ENCODE measurements at places on chromosomes 3 and 15.
A peak's percentile ranks its signal among the peaks of the same experiment; 100 is the strongest.

DNA sequence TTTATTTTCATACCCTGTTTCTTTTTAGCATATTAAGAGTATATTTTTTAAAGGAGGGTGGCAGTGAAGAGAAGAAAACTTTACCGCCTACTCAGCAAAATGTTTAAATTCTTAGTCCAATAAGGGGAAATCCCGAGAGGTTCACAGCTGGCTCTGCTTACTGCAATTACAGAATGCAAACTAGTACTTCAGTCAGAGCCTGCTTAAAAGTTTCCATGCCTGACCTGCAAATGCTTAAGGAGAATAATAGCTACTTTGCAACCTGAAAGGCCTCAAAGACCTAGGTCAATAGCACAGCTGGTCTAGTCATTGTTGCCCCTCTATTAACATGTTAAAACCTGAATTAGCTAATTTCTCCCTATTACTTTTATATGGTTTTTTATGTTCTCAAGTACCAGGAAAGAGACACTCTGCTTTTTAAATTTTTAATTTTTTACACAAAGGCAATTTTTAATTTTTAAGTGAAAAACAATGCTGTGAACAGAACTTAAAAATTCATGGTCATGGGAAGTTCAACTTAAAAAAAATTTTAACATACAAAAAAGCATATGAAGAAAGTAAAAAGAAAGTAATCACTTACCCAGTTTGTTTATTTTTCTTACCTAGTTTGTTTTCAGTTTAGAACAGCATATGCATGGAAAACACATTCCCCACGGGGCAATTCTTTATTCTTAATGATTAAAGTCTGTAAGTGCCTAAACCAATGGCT is 79.2 kb downstream of the P3H2 start:
- no peaks in the 10 kb centered on the region for H3K27me3 ChIP-seq
- no peaks in the 10 kb centered on the region for H3K36me3 ChIP-seq
- H3K4me1 ChIP-seq, result no peaks in the 10 kb centered on the region
- H3K27ac ChIP-seq, result no peak overlapping the region
- no peak overlapping the region for H3K4me3 ChIP-seq

GRCh38 chr3:170483485-170484262 is 65.0 kb downstream of the CLDN11 start:
- no peaks in the 10 kb centered on the region for H3K27me3 ChIP-seq
- no peaks in the 10 kb centered on the region for H3K4me1 ChIP-seq
- no peak overlapping the region for H3K27ac ChIP-seq
- H3K36me3 ChIP-seq, result no peaks in the 10 kb centered on the region

DNA sequence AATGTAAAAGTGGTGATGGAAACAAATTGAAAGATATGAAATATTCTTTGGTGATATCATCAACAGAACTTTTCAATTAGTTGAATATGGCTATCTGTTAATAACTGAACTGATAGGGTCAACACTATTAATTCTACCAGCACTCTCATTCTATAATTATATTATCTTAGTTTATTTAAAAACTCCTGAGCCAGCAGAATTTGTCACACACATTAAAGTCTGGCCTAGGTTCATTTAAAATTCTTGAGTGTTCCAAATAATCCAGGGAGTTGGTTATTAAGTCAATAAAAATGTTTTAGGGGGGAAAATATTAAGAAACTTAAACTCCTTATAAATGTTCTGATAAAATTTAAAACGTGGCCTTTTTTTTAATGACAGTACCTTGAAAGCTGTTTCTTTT is 189.6 kb upstream of the GRM7 start:
- no peaks in the 10 kb centered on the region for H3K36me3 ChIP-seq
- H3K27ac ChIP-seq, result no peak overlapping the region
- no peak for DNase-seq
- no peaks in the 10 kb centered on the region for H3K27me3 ChIP-seq
- H3K4me3 ChIP-seq, result no peak overlapping the region

GRCh38 chr3:73475717-73476116 is 149.0 kb downstream of the PDZRN3 start:
- no peak overlapping the region for H3K27ac ChIP-seq
- DNase-seq, result no peak
- H3K4me3 ChIP-seq, result no peak overlapping the region
- H3K27me3 ChIP-seq, result no peaks in the 10 kb centered on the region
- H3K4me1 ChIP-seq, result peaks cover 23% of the 10 kb centered on the region

GRCh38 chr3:186339180-186339918 is 22.7 kb downstream of the DGKG start:
- H3K27me3 ChIP-seq, result no peaks in the 10 kb centered on the region
- no peak overlapping the region for H3K27ac ChIP-seq
- DNase-seq, result no peak
- no peak overlapping the region for H3K4me3 ChIP-seq

GRCh38 chr3:195692354-195692685 is 28.5 kb upstream of the MUC20 start:
- no peak for DNase-seq
- peaks cover under 1% of the 10 kb centered on the region for H3K4me1 ChIP-seq
- peaks cover 45% of the 10 kb centered on the region for H3K36me3 ChIP-seq
- H3K27me3 ChIP-seq, result no peaks in the 10 kb centered on the region

DNA sequence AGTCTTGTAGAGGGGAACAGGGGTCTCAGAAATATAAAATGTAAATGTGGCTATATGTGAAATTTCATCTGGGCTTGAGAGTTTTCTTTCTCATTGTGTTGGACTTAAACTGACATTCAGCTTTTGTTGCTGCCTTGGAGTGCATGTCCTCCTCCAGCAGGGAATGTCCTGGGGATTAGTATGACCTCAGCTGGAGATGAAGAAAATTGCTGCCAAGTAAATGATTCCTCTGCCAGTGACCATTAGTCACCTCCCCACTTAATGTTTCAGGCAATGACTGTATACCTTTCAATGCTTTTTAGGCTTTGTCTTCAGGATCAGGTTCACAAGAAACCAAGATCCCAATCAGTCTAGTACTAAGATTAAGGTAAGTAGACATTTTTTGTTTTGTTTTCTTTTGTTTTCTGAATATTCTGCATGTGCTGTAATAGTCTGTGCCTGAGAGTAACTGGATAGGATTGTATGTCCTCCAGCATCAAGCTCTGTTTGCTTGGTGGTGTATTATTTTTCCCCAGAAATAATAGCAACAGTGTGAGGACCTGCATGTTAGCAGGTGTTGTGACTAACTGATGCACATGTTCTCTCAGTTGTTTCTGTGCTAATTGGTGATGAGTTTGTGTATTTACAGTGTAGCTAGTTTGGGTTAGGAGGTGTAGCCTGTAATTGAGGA is 18.1 kb upstream of the SLC22A13 start:
- peaks cover 18% of the 10 kb centered on the region for H3K36me3 ChIP-seq
- H3K27me3 ChIP-seq, result no peaks in the 10 kb centered on the region
- peaks cover 4% of the 10 kb centered on the region for H3K4me1 ChIP-seq
- no peak overlapping the region for H3K27ac ChIP-seq
- H3K4me3 ChIP-seq, result no peak overlapping the region

- H3K27ac ChIP-seq, result no peak overlapping the region
- no peak overlapping the region for H3K4me3 ChIP-seq
- H3K27me3 ChIP-seq, result no peaks in the 10 kb centered on the region
- no peak for DNase-seq
- no peaks in the 10 kb centered on the region for H3K36me3 ChIP-seq
These were observed 18.3 kb downstream of the RASA2 start for GRCh38 chr3:141505166-141505565.

DNA sequence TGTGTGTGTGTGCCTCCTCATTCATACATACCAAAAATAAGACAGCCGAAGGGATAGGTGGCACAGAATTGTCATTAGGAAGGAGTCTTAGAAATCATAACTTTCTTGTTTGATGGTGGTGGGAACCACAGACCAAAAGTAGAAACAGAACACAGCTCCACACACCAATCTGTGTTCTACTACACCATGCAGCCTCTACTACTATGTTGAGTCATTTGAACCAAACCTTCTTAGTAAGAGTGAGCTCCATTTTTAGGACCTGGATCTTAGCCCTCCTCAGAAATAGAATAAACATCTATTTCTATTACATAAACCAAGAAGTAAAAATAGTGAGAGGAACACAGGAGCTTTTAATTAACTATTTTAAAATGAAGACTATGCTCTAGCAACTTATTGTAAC is 27.9 kb upstream of the PLCH1 start:
- H3K4me3 ChIP-seq, result no peak overlapping the region
- no peaks in the 10 kb centered on the region for H3K4me1 ChIP-seq
- H3K36me3 ChIP-seq, result peaks cover 6% of the 10 kb centered on the region
- no peak overlapping the region for H3K27ac ChIP-seq
- H3K27me3 ChIP-seq, result no peaks in the 10 kb centered on the region
- no peak for DNase-seq

DNA sequence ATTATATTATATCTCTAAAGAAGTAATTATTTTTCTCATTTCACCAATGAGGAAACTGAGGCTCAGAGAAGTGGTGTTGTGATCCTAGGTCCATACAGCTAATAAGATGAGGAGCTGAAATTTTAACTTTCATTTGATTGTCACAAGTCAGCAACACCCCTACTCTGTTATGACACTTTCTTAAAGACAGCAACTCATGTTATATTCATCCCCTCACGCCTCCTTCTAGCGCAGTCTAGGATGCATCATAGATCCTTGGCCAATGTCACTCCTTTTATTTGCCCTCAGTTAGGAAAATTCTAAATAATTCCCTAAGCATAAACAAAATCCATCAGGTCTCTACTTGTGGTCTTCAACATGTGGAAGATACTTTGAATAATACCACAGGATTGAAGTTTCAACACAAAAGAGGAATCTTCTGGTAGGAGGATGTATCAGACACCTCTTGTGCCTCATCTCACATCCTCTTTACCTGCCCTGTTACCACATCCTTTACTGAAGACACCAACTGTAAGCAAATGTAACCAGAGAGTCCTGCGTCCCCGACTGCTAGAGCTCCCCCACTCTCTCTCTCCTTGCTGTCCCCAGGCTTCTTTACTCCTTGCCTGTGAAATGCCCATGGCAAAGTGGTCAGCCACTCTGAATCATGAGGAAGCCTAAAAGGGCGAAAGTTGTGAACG is 53.7 kb downstream of the TRIM42 start:
- H3K4me1 ChIP-seq, result no peaks in the 10 kb centered on the region
- no peaks in the 10 kb centered on the region for H3K36me3 ChIP-seq
- no peak overlapping the region for H3K27ac ChIP-seq
- H3K27me3 ChIP-seq, result no peaks in the 10 kb centered on the region
- no peak overlapping the region for H3K4me3 ChIP-seq
- no peak for DNase-seq

- DNase-seq, result no peak
- H3K4me3 ChIP-seq, result no peak overlapping the region
- no peaks in the 10 kb centered on the region for H3K27me3 ChIP-seq
- H3K27ac ChIP-seq, result no peak overlapping the region
These were observed 86.6 kb downstream of the FMN1 start for GRCh38 chr15:33107950-33108349.

GRCh38 chr15:48963524-48964113 is at the start of gene SHC4:
SHC4 (minus strand) TSS chr15:48963919; CDS start chr15:48963015, 904 bp downstream.
- DNase-seq, result peak; percentile 78
- no peaks in the 10 kb centered on the region for H3K27me3 ChIP-seq
- peak within 1 kb of the TSS; percentile 65 for H3K4me3 ChIP-seq
- H3K4me1 ChIP-seq, result peaks cover 26% of the 10 kb centered on the region
- peak within 1 kb of the TSS; percentile 65 for H3K27ac ChIP-seq
- H3K36me3 ChIP-seq, result no peaks in the 10 kb centered on the region

DNA sequence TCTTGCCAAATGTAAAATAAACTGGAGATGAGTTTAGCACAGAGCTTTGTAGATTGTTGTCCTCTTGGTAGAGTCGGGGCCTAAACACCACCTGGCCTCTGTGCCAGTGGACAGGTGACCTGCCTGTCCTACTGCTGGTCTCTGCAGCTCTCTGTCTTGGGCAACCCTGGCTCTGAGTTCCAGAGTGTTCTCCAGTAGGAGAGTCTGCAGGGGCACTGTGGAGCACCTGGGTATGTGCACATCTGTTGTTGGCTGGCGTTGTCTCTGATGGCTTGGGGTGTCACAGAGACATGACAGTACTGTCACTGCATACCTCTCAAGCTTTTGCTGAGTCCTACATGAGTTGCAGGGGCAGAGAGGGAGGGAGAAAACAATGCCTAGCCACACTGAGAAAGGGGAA is 112.6 kb downstream of the IGF1R start:
- H3K27ac ChIP-seq, result peak overlapping the region; percentile 54
- no peak overlapping the region for H3K4me3 ChIP-seq
- no peaks in the 10 kb centered on the region for H3K27me3 ChIP-seq
- H3K4me1 ChIP-seq, result peaks cover 52% of the 10 kb centered on the region

GRCh38 chr3:144314946-144315345 is 343.3 kb downstream of the DIPK2A start:
- no peak for DNase-seq
- H3K4me3 ChIP-seq, result no peak overlapping the region
- H3K27me3 ChIP-seq, result no peaks in the 10 kb centered on the region
- no peak overlapping the region for H3K27ac ChIP-seq
- no peaks in the 10 kb centered on the region for H3K36me3 ChIP-seq
- no peaks in the 10 kb centered on the region for H3K4me1 ChIP-seq

DNA sequence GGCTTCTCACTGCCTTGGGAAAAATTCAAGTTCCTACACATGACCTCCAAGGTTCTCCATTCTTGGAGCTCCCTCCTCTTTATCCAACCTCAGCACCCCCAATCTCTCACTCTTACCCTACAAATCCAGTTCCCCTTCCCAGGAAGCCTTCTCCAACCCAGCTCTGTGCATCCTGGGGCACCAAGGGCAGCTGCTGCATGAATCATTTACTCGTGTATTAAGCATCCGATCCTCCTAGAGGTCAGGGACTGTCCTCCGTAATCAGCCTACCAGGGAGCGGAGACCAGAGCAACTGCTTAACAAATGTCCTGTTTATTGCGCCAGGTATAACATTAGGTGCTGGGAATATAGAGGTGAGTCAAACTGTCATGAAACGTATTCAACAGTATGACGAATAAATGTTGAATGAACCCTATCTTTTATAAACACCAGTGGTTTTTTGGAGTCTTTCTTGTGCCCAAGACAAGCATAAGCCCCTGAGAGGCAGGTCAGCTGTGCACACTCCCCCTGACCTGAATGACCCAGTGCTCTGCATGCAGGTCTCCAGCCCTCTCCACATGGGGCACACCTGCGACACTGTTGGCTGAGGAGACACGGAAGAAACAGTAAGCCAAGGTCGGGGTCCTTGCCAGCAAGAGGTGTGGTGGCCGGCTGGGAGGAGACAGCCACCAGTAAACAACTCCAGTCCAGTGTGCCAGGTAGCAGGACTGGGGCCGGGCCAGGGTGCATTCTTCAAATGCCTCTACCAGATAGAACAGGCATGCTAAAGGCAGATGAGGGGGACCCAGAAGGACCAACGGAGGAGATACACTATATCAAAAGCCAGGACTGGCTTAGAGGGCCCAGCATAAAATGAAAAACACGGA is 27.6 kb downstream of the ANP32A start:
- H3K36me3 ChIP-seq, result no peaks in the 10 kb centered on the region
- DNase-seq, result no peak
- peak overlapping the region; percentile 66 for H3K27ac ChIP-seq
- peaks cover 100% of the 10 kb centered on the region for H3K4me1 ChIP-seq

- H3K36me3 ChIP-seq, result no peaks in the 10 kb centered on the region
- no peak overlapping the region for H3K4me3 ChIP-seq
- no peak overlapping the region for H3K27ac ChIP-seq
- no peaks in the 10 kb centered on the region for H3K27me3 ChIP-seq
These were observed 25.4 kb upstream of the LIMD1 start for GRCh38 chr3:45568848-45569762.

- no peak overlapping the region for H3K27ac ChIP-seq
- no peak overlapping the region for H3K4me3 ChIP-seq
- H3K36me3 ChIP-seq, result peaks cover 6% of the 10 kb centered on the region
- H3K4me1 ChIP-seq, result peaks cover under 1% of the 10 kb centered on the region
These were observed 30.8 kb downstream of the ST3GAL6 start for GRCh38 chr3:98793971-98794370.

All from right atrium auricular region (tissue), 2 donors.